ENCODE measurements at places on chromosomes 5 and 9. TPM values are rescaled to one million over a fixed set of nuclear protein-coding genes. Genes with fewer than 3 reads are reported as not detected.

SPINK14 gene
- not detected for total RNA-seq

IGFBPL1 gene
- total RNA-seq: not detected

MEIKIN gene
- total RNA-seq: not detected

CSF2 gene
- not detected for total RNA-seq

PALM2AKAP2 gene
- total RNA-seq: 9.7 TPM

TRAF1 gene
- total RNA-seq: 2.3 TPM

SYK gene
- under 0.01 TPM for total RNA-seq

ANKH gene
- total RNA-seq: 10.4 TPM

AGXT2 gene
- total RNA-seq: not detected

FOXD4L6 gene
- total RNA-seq: 0.09 TPM

FASTKD3 gene
- 10.4 TPM for total RNA-seq

LCP2 gene
- not detected for total RNA-seq

SPARC gene
- 3,185 TPM for total RNA-seq

IFNA13 gene
- not detected for total RNA-seq

CDK5RAP2 gene
- 20.8 TPM for total RNA-seq

AJM1 gene
- total RNA-seq: 1.4 TPM

CARTPT gene
- total RNA-seq: not detected

TEK gene
- total RNA-seq: 19.2 TPM

TNFSF8 gene
- not detected for total RNA-seq

PPP6C gene
- total RNA-seq: 9.4 TPM

Measured in smooth muscle cell of bladder (primary cell).